Stimulated activated CD8-positive, alpha-beta memory T cell treated with anti-CD3 and anti-CD28 coated beads, Interleukin-12 subunit alpha, Interleukin-12 subunit beta, amount 100 ng/mL, for 4 hours (primary cell): ENCODE measurements at places on chromosomes 2 and 18.

DNA sequence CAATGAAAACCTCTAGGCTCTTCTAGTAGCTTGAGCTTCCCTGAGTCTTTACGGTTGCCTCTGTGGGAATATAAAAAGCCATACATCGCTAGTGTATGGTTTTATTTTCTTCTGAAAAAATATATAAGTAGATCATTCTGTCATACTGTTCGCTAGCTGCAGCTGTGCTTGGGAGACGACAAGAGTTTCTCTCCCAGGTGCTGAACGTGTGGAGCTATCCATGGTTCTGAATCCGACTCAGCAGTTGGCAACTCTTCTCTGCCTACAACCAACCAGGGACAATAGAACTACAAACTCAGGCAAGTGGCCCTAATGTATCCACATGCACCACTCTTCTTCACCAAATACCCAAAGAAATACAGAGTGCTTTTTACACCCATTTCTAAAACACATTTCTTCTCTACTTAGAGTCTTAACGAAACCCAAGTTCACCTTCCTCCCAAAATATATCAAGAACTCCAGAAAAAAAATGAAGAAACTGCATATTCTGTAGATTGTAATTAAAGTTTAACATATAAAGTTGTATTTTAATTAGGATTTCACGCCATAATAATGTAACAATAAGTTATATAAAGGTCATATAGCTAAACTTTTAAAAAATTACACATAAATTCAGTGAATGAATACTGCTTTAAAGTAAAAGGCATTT, 2.2 kb upstream of the KCNH7 start:
- no peak for DNase-seq

GRCh38 chr18:76246590-76246989, 248.5 kb downstream of the ZNF516 start:
- no peak for DNase-seq

- DNase-seq, result no peak
These were observed 237.4 kb downstream of the CAMKMT start for GRCh38 chr2:44599130-44599529.

DNA sequence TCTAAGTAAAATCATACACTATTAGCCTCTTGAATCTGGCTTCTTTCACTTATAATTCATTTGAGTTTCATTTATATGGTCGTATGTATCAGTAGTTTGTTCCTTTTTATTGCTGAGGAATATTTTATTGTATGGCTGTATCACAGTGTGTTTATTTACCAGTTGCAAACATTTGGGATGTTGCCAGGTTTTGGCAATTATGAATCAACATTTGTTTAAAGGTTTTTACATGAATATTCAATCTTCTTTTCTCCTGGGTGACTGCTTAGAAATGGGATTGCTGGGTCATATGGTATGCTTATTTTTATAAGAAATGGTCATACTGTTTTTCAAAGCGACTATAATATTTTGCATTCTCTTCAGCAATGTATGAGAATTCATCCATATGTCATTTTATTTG, 107.9 kb downstream of the PMAIP1 start:
- DNase-seq, result no peak

GRCh38 chr2:142741764-142742269, 135.6 kb upstream of the KYNU start:
- DNase-seq, result no peak

- no peak for DNase-seq
These were observed 57.6 kb downstream of the PXDN start for GRCh38 chr2:1686784-1687105.

DNA sequence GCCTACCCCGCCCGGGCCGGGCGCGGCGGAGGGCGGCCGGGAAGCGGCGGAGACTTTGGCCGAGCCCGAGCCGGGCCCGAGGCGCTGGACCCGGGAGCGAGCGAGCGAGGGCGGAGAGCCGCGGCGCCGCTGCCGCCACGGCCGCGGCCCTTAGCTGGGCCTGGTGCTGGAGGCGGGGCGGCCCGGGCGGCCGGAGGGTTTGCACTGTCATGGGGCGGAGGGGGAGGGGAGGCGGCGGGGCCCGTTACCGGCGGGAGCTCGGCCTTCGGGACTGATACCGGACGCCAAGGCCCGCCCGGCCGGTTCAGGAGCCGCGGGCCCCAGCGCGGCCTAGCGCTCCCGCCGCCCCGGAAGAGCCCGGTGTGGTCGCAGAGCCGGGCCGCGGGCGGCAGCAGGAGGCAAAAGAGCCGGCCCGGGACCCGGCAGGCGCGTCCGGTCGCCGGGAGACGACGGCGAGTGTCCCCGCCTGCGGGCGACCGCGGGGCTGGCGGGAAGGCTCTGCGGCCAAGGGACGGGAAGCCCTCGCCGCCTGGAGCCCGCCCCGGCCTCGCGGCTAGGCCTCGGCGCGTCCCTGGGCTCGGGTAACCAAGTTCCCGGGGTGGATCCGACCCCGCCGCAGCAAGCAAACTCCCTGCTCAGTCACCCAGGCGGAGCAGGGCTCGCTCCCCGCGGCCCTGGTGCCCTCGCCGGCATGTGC, 697 bp downstream of the KCMF1 start:
- DNase-seq, result peak; percentile 52

- no peak for DNase-seq
These were observed 165.5 kb downstream of the TPGS2 start for GRCh38 chr18:36663312-36663711.

DNA sequence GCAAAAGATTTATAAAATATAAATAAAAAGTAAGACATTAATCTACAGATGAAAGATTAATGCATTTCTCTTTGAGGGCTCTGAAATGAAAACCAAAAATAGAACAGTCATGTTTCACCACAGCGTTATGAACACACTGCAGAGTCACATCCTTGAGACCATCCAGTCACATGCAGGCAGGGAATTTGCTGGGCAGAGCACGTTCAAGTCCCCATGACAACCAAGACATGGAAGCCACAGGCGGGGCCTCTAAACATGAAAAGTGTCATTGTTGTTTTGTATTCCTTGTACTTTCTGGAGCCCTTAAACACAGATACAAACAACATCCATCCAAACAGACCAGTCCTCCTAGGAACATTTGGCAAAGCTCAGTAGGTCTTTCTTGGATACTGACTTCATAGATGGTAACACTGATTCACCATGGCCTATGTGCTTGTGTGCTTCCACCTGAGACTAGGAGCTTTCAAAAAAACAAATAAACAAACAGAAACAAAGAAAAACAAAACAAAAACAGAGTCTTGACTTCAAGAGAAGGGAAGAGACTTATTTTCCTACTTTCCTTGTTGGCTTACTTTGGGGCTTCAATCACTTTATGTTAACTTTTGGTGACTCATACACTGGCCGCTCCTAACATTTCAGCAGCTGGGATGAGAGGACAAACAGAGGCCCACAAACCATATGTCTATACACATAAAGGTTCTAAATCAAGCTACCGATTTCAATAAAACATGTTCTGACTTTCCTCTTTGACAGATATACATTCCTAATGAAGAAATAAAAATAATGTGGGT, 99.5 kb upstream of the CCDC85A start:
- DNase-seq, result no peak

DNA sequence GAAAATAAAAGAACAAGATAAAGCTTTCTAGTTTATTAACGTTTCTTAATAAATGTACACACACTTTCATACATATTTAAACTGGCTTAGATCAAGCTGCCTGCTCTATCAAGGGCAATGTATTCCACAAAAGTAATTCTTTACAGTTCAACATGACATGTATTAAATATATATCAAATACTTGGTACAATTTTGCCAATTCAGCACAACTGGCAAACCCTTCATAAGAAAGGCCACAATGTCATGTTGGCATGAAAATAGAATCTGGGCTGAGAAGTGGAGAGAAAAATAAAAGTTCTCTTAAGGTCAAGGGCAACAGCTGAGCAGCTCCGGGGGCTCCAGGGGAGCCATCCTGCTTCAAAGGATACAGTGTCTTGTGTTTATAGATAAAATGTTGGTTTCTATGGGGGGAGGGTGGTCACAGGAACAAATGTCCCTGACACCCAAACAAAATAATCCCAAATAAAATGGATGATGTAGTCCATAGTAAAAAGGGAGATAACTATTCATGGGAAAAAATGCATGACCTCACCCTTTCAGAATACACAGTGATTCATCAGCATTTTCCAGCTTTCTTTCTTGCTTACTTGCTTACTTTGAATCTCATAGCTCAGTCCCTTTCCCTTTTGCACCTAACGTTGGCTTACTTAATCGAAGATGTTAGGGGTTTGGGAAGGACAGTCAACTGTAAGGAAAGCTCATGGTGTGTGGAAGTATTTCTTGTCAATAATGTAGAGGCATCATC, 494.9 kb downstream of the NYAP2 start:
- DNase-seq, result no peak

DNA sequence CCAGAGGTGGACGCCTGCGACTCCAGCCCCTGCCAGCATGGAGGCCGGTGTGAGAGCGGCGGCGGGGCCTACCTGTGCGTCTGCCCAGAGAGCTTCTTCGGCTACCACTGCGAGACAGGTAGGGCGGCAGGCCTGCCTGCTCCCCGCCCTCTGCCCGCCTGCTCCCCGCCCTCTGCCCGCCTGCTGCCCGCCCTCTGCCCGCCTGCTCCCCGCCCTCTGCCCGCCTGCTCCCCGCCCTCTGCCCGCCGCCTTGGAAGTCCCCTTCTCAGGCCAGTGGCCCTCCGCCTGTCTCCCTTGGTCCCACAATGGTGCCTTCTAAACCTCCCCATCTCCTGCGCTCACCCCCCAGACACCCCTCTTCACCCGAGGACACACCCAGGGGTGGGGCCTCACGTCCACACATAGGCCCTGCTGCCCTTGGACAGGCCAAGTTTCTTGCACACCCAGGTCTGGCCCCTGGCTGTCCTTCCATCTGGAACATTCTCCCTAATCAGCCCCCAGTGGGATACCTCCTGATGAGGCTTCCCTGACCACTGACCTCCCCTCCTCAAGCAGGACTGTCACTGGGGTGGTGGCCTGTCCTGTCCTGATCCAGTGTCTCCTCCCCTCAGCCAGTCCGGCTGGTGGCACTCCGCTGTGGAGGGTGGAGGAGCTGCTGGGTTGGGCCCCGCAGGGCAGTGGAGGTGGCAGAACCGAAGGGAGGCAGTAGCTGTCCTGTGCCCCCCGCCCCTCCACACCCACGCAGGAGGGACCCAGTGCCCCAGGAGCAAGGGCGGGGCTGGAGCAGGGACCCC, 37.9 kb downstream of the MTERF4 start:
- peak; percentile 17 for DNase-seq

GRCh38 chr2:152563764-152564163, 153.5 kb downstream of the PRPF40A start:
- DNase-seq, result no peak

DNA sequence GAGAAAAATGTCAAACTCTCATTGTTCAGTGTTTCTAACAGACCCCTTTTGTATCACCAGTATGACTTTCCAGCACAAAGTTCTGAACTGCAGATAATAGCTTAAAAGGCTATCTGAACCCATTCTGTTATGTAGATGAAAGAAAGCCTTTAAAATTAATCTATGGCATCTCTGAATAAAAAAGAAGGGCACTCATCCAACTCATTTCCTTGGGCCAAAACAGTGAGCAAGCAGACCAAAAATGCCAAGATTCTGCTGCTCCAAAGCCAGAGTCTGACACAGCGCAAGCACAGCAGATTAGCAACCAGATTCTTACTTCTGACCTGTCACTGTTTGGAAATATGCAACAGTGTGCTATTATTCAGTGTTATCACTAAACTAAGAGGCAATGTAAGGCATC, 22.6 kb upstream of the ITGA6 start:
- DNase-seq, result no peak

DNA sequence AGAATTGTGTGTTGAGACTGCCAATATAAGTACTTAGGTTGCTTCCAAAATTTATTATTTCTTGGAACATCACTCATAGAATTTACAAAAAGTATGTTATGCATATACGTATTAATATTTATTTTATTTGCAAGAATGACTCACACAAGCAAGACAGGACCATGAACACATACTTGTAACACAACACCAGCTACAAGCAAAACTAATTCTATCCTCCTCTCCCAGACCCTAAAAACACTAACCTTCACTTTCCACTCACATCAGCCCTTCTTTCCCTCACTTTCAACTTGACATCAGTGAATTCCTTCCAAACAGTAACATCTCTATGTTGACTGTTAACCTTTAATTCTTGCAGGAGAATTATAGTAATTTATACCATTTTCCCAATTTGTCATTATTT, 24.3 kb downstream of the OSBPL1A start:
- DNase-seq, result no peak

DNA sequence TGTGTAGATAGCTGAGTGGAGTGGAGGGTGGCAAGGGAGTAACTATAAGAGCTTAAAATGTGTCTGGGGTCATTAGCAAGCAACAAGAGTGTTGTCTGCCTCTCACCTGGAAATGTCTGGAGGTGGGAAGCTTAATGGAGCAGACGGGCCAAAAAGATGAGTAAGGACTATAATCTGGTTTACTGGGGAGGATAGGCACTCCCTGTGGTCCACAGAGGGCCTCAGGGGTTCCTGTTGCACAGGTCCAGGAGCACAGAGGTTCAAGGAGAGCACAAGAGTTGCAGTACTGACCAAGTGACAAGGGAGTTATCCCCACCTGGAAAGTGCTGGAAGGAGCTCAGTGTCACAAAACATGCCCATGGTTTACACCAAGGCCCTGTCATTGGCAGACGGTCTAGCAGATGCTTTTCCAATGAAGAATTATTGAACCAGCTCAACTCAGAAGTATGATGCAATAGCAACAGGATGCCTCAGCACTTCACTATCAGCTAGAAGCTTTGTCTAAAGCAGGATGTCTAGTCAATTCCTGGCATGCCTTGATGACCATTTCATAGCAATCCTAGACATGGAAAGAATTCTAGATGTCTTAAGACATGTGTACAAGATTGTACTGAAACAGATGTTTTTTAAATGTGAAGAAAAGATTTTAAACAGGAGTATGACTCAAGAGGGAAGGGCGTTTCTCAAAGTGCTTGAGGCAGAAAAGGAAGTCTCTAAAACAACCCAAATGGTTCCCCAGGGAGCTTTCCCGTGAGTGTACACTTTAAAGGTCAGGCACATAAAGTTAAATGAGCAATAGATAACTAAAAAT, 62.9 kb upstream of the SERPINE2 start:
- DNase-seq, result no peak

GRCh38 chr2:207487650-207488311, 42.0 kb upstream of the CREB1 start:
- no peak for DNase-seq

DNA sequence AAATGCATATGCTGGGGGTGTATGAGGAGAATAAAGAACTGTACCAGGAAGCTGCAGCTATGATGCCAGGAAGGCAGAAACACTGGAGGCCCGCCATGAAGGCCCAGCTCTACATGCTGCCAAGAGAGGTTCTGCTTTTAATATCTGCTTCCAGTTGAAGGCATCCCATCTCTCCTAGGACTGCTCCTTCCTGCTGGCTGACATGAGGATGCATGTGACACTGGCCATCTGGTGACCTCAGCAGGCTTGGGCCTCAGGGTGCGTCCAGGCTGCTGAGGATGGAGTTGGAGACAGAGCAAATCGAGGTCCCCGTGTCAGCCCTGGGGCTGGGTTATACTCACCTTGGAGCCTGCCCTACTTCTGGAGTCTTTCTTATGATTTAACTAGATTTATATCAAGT, 49.0 kb downstream of the PSMG2 start:
- DNase-seq, result no peak
